ENCODE measurements at places on chromosomes 4 and X. TPM values are rescaled to one million over a fixed set of nuclear protein-coding genes. Genes with fewer than 3 reads are reported as not detected.
A peak's percentile ranks its signal among the peaks of the same experiment; 100 is the strongest.

GEMIN8 gene
- total RNA-seq, result 14.5 TPM

- no peak for DNase-seq
Observed at GRCh38 chrX:126658447-126658846, 105.8 kb upstream of the DCAF12L1 start.

- no peak for DNase-seq
Observed at GRCh38 chr4:123617791-123618190, 221.2 kb downstream of the SPRY1 start.

DNA sequence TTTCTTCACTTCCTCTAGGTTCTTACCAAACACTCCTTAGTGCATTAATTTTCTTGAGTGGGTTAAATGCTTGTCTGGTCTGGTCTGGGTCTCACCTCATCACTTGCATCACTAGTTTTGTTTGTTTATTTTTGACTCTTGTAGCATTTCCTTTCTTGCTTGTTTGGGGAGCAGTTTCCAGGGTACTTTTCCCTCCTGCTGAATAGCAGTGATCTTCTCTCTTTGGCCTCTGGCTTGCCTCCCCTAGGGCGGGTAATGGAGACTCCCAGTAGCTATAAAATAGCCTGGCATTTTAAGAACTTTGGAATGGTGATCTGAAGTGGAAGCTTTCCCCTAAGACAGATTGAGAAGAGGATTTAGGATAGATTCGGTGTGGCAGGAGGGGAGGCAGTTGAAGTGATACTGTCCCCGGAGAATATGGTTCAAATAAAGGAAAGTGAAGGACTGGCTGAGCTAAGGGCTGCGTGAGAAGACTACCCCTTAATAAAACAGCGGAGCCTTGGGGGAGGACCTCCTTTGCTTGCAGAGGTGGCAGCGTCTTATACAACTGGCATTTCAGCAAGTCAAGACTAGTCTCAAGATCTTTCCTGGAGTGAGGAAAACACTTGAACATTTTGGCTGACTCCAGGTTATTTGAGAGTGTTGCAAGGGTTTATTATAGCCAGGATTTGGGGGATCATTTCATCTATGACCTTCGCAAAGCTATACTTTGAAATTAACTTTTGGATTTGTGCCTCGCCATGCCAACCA lies 190.6 kb downstream of the FRAS1 start:
- DNase-seq, result no peak

DNA sequence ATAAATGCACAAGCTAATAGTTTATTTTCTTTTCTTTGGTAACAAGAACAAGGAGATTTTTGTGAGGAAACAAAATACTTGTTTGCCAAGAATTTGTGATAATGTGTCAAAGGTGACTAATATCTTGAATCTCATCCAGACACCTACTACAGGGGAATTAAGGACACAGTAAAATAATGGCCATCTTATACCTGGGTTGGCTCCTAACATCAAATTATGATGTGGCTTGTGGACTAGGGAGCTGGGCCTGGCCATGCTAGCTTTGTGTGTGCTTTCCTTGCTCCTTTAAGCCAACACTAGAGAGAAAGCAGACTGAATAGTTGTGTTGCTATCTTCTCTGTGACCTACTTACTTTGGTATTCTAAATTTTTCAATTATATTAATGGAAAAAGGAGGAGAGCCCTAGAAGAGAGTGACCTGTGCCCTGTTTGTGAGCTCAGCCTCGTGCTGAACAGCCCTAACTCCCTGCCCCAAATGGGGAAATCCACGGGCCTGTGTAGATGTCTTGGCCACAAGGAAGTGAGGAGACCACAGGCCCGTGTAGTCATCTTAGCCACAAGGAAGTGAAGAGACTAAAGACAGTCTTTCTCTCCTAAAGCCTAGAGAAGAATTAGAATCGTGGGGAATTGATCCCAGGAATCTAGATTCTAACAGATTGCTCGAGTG lies 23.3 kb downstream of the ARHGAP24 start:
- DNase-seq, result peak; percentile 42

- no peak for DNase-seq
Observed at GRCh38 chr4:111773858-111774257, 371.4 kb upstream of the FAM241A start.

DNA sequence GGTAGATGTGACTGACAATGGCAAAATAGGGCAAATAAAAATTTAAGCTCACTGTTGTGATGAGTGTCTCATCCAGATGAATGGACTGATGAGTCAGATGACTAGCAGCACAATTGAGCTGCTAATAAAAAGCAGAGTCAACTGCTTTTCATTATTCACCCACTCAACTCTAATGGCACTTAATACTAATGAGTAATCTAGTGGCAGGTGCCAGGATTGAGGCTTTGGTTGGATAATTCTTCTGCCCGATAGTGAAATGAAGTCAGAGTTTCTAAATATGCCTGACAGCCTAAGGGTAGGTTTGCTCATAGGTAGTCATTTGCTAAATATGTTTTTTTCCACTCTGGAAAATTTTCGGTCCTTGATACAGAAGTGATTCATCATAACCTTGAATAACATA lies 10.4 kb downstream of the OGT start:
- no peak for DNase-seq
